AG09309 (cell line): ENCODE measurements at places on chromosomes 2 and 18.

DNA sequence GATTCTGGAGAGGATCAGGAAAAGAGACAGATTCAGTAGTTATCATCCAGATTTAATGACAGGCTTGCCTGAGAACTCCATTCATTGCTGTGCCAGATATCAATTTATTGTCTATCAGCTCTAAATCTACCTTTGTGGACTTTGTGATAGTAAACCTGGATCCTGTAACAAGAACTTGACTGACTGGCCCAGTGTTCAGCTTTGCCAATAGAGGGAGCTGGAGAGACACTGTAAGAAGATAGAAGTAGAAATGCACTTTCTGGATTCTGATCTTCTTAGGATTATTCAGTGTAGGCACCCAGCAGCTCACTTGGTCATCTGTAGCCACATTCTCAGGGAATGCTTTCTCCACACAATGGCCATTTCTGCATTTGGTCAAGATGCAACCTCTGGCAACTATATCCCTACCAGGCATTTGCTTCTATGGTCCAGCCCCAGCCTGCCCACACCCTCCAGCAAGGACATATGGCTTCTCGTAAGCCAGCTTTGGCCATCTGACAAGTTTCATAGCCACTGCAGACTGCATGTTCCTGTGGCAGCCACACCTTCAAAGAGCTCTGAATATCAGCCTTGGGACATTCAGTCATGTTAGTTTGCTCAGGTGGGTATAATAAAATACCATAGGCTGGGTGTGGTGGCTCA is 6.1 kb upstream of the SERPINB8 start:
- no peak for DNase-seq

GRCh38 chr2:39141334-39142271 is 20.8 kb upstream of the SOS1 start:
- DNase-seq = no peak

DNA sequence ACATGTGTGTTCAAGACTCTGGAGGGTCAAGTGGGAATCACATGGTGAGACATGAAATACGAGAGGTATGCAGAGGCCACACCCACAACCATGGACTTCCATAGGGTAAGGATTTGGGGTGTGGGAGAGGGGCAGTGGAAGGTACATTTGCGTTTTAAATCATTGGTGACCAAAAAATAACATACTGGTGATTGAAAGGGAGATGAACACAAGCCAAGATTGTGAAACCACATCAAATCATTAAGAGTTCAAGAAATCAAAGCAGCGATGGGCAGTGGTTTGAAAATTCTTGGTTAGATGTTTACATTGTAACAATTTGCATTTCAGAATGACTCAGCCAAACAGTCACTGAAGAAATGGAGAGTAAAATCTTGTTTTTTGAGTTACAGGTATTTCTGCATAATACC is 1.9 kb upstream of the CABYR start:
- DNase-seq = no peak

GRCh38 chr18:78518805-78519204 is 460.8 kb upstream of the SALL3 start:
- DNase-seq = no peak

GRCh38 chr2:133948610-133949290 is 305.1 kb upstream of the MGAT5 start:
- no peak for DNase-seq

DNA sequence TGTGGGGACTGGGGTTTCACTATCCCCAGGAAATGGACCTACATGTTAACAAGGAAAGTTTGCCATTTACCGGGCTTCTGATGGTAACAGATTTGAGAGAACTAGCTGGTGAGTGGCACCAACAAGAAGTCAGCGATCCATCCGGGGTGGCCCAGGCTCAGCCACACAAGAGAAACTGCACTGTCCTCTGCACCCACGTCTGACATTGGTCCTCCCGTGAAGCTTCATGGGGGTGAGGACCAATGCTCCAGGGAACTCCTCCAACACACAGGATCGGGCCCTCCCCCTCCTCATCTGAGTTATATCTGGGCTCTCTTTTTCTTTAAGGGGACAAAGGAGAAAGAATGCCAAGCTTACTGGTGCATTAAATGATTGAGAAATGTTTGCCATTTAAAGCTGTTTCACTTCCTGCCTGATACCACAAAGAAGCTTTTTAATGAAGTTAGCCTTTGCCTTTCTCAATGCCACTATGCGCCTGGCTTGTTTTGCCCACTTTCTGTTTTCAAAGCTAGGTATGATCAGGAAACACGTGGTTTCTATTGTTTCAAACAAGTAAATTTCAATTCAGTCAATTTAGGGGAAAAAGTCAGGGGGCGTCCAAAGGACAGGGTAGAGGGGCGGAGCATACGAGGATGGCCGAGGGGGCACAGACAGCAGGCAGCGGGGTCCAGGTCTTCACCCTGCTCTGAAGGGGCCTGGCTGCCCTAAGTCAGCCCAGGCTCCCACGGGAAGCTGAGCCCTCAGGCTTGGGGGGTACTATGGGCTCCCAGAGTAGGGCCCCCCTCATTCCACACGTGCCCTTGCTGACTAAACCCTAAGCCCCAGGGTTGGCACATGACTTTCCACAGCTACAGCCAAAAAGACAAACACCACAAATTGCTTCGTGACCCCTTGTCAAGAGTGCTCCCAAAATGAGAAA is 204.0 kb upstream of the ID2 start:
- no peak for DNase-seq

DNA sequence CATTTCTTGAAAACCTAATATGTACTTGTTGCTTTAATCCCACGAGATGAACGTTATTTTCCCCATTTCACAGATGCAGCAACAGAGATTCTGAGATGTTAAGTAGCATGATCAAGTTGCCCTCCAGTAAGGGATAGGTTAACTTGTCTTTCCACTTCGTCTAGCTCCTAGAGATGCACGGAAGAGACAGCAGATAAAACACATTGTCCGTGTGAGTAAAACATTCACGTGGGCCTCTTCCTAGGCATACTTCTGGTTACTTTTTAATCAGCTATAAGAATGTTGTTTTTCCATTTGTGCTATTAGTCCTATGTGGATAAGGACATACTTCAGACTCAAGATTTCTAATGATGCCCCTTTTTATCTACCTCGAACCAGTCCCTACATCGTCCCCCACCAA is 1.2 kb upstream of the ARHGAP28 start:
- no peak for DNase-seq

DNA sequence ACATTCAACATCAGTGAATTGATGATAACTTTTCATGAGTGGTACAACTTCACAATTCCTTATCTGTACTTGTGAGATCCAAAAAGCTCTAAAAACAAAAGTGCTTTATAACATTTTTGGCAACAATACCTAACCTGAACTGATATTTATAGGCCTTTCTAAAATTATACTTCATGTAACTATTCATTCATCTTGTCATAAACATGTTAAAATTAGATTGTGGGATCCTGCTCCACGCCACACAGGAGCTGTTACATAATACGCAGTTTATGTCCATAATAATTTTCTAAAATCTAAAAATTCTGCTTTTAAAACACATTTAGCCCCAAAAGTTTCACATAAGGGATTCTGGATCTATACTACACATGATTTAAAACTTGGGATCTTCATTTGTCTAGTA is 908.5 kb upstream of the CHAC2 start:
- DNase-seq = no peak

DNA sequence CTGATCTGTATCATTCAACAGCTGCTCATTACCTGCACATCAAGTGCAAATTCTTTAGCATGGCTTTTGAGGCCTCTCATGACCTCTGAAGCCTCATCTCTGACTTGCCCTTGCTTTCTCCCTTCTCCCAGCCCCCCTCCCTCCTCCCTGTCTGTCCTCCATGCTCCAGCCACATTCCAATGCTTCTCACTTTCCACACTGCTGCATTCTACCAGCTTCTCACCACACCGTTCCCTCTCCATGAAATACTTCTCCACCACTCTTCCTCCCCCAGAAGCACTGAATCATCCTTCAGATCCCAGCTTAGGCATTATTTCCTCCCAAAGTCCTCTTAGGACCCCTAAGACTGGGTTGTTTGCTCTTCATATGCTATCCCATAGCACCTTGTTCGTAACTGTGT is 26.9 kb downstream of the GCG start:
- no peak for DNase-seq

- DNase-seq = no peak
Measured at GRCh38 chr18:55768255-55768654, 180.3 kb upstream of the TCF4 start.

GRCh38 chr2:174124181-174124580 is 124.2 kb downstream of the OLA1 start:
- no peak for DNase-seq

DNA sequence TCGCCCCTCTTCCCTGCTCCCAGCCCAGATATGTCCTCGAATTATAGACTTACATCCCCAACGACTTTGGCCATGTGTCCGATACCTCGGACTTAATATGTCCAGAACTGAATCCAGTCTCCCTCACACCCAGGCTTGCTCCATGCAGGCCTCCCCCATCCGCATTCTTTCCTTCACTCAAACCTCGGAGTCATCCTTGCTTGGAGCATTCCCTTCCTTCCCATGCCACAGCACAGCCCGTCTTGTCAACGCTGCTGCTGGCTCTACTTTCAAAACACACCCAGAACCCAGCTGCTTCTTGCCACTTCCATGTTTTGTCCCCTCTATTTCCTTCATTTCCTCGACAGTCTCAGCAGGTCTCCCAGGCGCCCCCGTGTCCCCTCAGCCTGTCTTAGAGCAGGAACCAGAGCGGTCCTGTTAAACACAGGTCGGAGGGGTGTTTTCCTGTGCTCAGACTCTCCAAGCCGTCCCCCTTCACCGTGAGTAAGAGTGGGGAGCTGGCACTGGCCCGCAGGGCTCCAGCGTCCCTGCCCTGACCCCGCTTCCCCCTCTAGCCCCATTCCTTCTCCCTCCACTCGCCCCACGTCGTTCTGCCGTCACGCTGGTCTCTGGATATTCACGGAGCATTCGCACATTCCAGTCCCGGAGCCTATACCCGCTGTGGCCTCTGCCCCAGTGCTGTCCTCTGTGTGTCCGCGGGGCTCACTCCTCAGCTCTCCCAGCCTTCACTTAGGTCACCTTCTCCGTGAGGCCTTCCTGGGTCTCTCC is 54.4 kb downstream of the VAPA start:
- no peak for DNase-seq

- DNase-seq = no peak
Measured at GRCh38 chr2:97970293-97971060, 25.3 kb downstream of the TMEM131 start.

DNA sequence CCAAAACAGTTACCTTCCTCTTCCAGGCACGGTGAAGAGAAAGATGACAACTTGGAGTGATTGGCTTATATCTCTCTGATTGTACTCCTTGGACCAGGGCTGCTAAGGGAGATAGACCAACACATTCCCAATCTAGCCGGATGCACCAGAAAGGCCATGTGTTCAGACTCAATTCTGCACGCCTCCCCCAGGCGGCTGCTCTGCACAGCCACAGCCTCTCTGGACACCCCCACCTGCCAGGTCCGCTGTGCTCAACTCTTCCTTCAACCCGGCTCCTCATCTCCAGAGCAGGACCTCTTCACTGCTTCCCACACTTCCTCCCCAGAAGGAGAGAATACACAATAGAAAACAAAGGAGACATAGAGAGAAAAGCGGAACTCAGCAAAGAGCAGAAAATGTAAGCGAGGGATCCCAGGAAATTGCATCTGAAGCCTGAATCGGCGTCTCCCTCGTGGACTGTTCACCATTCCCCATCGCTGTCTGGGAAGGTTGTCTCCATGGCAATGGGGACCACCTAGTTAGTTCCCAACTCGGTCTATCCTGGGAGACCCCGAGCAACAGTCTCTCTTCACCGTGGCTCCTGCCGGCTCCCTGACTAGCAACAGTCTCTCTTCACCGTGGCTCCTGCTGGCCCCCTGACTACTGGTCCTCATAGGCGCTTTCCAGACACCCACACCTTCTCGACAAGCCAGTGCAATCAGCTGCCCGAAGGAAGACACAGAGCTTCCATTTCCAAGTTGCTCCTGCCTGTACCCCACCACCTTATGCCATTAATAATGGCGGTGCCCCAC is 361.7 kb upstream of the MYT1L start:
- no peak for DNase-seq

GRCh38 chr18:79848294-79848578 is 50.5 kb downstream of the KCNG2 start:
- DNase-seq = no peak

- no peak for DNase-seq
Measured at GRCh38 chr2:11343368-11343649, 1.1 kb downstream of the ROCK2 start.

- no peak for DNase-seq
Measured at GRCh38 chr2:118607641-118608040, 239.8 kb downstream of the EN1 start.

- DNase-seq = no peak
Measured at GRCh38 chr18:9961041-9961440, 47.2 kb downstream of the VAPA start.

DNA sequence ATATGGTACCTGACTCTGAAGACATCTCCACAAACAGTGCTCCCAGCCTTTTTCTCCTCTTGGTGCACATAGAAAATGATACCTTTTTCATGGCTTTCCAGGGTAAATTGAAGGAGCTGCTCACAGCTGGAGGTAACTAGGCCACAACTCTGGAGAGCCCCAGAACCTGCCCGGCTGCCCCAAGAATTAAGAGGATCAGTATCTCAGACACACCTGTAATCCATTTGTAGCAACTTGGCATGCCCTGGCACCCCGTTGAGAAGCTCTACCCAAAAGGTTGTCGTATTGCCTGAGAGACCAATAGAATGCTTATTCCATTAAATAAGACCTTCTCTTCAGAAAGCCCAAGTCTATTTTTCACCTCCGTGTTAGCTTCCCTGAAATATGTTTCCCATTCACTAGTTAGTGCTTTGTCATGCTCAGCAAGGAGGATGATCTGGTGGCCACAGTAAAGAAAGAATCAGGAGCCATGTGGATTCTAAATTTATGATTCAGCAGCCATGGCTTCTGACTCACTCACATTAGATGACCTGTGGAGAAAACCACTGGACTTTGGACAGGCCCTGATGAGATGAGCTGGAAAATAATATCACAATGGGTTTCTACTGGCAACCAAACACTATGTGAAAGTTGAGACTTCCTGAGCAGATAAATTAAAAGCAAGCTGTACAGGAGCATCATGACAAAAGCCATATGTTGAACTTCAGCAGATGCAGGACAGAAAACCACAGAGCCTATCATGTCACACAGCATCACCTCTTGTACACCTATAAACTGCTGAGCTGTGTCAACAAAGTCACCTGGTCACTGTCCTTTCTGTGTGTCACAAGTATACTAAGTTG is 253.3 kb upstream of the OSR1 start:
- peak; percentile 95 for DNase-seq

GRCh38 chr2:96916646-96917543 is 47.0 kb upstream of the SEMA4C start:
- DNase-seq = no peak

GRCh38 chr18:25223211-25223610 is 128.8 kb downstream of the ZNF521 start:
- DNase-seq = no peak
